ENCODE measurements at places on chromosomes 2 and 18. TPM values are rescaled to one million over a fixed set of nuclear protein-coding genes. Genes with fewer than 3 reads are reported as not detected.

GRCh38 chr18:2981212-2981728 lies 31.7 kb downstream of the LPIN2 start:
- DNase-seq, result no peak

DNA sequence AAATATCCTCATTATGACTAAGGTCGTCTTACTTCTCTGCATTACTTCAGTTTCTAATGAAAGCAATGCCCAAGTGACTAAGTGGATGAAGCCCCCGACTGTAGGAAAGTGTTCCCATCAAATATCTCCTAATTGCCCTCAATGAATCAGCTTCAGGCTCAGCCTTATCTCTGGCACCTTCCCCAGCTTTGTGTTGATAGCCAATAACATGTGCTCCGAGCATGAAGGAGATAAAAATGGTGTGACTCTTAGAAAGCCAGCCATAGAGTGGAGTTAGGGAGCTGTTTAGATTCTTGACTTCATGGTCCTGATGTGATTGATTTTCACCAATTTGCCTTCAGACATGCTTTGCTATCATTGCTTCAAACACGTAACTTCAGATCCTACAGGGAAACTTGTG lies 339.2 kb upstream of the NRP2 start:
- DNase-seq, result no peak

- DNase-seq, result no peak
Measured at GRCh38 chr2:132980304-132980703, 310.3 kb upstream of the LYPD1 start.

- no peak for DNase-seq
Measured at GRCh38 chr2:169291517-169291916, 70.8 kb downstream of the LRP2 start.

- DNase-seq, result no peak
Measured at GRCh38 chr2:62814123-62814522, 108.6 kb downstream of the EHBP1 start.

- DNase-seq, result no peak
Measured at GRCh38 chr18:68714366-68714711, 569 bp downstream of the TMX3 start.

- no peak for DNase-seq
Measured at GRCh38 chr2:229861431-229861830, 60.4 kb downstream of the TRIP12 start.

DNA sequence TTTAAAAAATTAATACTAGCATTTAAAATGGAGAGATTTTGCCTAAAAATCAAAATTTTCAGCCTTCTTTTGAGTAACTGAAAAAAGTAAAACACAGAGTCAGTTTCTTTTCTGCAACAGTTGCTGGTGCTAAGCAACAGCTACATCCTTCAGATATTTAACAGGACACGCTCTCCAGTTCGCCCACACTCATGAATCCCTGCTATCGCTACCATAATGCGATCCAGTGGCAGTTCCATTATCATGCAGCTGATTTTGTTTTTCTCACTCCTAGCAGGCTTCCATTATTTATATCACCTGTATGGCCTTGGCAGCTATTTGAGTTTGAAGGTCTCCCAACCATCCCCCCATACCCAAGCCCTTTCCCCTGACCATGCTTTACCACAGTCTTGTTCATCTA lies 93.1 kb upstream of the NCKAP5 start:
- no peak for DNase-seq

DNA sequence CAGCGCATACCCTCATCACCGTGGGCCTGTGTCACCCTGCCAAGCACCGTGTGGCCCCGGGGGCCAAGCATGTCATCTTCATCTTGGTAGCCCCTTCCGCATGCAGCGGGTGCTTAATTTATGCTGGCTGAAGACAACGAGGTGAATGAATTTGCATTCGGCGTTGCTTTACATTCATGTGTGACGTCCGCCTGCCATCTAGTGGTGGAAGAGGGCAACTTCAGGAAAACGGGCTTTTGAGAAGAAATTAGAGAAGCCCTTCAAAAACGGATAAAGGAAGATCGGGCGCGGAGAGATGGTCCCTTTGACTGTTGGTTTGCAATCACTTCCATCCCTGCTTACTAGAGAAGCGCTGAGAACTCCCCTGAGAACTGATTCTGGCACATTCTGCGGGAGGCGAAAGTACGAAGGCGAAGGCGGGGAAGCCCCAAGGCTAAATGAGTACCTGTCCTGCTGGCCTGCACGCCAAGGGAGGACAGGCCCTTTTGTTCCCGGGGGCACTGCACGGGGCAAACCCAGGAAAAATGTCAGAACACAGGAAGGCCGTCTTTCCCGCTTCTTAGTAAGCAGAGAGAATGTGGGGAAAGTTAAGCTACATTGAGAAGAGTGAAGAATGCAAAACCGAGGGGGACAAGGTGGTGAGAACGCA lies 145.9 kb downstream of the ZNF516 start:
- peak; percentile 67 for DNase-seq

- DNase-seq, result no peak
Measured at GRCh38 chr2:46679761-46680160, 200.4 kb downstream of the TMEM247 start.

DNA sequence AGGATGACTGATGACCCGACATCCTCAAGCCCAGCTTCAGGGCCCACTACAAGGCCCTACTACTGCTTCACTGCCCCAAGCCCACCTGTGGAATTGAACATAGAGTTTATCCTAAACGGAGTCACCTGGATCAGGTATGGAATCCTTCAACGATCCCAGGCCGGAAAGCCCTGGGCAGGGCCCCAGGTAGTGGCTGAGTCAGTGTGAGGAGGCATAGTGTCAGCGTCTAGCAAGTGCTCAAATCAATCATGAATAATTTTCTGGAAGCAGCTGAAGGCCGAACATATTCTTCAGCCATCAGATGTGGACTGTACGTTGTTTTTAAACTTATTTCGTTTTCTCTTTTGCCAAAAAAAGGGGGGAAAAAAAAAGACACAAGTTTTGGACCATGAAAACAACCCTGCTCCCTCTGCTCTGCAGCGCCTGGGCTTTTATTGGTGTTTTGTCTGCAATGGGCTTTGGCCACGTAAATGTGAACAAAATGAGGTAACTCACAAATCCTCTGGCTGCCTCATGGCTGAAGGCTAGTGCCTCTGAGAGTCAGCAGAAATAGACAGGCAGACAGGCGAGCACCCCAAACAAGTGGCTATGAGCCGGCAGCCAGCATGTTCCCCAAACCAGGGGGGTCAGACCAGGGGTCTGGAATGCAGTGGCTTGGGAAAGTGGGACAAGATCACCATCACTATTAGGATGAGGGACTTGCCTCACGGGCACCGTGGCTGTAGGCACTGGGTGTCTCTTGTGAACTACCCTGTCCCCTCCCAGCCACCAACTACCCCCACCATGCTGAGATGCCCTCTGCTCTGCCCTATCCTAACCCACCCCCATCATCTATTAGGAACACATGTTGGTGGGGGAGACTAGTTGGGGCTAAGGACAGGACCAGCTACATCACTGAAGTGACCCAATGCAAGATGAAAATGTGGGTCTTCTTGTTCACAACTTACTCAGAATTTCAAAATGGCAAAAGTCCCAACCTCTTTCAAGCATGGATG lies 51.4 kb downstream of the TTC32 start:
- no peak for DNase-seq

DNA sequence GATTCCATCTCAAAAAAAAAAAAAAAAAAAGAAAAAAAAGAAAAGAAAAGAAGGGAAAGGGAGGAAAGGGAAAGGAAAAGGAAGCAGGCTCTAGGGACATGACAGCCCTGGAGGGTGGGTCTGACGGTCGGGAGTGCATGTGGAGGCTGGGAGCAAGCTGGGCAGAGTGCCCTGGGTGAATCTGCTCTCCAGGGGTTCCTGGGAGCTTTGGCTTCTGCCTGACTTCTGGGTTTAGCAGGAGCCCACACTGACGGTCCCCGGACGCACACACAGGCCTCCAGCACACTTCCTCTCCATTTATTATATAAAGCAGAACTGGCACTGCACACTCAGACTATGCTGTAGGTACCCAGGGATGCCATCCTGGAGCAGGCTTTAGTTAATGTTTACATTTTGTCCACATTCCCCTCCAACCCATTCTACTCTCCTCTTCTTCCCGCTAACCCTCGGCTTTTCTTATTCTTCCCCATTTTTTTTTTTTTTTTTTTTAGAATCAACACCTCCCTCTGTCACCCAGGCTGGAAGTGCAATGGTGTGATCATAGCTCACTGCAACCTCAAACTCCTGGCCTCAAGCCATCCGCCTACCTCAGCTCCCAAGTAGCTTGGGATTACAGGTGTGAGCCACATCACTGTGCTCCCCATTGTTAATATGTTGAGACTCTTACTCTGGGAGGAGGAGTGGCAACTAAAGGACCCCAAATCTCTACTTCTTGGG lies 151.1 kb upstream of the SLC1A4 start:
- DNase-seq, result no peak

DNA sequence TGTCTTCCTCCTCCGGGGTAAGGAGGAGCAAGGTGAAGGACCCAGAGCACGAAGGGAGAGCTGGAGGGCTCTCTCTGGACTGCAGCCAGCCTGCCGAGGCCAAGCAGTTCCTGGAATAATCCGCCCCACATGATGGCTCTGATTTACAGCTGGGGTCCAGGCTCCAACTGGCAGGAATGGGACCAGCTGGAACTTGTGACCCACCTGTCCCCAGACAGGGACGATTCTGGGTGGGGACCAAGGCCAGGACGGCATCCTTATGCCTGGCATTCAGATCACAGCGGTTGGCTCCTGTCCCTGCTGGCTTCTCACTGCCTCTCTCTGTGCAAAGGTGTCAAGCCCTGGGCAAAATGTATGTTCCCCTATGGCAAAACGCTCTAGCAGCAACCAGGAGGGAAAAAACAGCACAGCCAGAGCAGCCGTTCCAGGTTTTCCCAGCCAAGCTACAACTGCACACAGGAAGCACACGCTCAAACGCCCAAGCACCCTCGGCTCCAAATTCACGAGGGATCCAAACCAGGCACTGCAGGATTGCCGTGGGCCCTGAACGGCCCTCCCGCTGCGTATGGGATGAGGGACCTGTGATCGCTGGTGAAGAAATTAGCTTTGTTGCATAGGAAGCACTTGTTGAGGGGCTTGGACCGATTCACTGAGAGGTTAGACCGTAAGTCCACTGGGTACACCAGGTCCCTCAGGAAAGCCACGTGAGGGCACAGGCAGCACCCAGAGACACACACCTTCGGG lies 35.8 kb downstream of the FAM178B start:
- no peak for DNase-seq

DNA sequence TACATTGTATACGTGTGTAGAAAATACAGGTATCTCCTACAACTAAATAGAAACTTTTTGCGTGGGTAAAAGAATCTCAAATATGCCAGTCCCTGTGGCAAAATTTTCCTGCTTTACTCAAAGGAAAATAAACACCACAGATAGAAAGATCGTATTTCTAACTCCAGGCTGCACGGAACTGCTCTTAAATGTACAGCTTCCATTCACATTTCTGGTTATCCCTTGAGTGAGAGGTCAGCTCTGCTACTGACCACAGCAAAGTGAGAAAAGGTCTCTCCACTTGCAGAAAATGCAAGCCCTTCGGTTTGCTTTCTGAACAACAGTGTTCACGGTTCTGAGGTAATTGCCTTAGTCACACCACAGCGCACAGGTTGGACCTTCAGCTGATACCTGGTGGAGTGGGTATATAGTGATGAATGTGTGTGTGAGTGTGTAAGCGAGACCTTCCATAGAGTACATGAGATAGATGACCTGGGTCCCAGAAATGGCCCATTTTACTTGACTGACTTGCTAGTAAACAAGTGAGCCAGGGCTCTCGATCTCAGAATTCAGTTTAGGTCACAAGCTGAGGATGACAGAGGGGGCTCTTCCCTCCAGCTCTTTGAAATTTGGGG lies 52.1 kb downstream of the ALPK2 start:
- no peak for DNase-seq

DNA sequence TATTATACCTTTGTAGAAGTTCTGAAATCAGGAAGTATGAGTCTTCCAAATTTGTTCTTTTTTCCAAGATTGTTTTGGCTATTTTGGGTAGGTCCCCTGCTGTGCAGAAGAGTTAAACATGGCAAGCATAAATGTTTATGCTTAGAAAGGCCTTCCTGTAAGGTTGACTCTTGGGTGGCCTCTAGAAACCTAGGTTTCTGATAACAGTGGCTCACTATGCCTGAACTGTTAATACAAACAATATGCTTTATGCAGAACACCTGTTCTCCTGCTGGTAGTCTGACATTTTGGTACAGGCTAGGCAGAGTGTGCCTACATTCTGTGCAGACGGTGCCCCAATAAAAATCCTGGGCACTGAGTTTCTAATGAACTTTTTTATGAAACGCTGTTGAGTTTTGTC lies 10.1 kb downstream of the PTPN18 start:
- no peak for DNase-seq

GRCh38 chr2:198652461-198652860 lies 805.3 kb downstream of the SATB2 start:
- DNase-seq, result no peak

GRCh38 chr2:201980389-201980821 lies 53.2 kb upstream of the FZD7 start:
- DNase-seq, result no peak

DNA sequence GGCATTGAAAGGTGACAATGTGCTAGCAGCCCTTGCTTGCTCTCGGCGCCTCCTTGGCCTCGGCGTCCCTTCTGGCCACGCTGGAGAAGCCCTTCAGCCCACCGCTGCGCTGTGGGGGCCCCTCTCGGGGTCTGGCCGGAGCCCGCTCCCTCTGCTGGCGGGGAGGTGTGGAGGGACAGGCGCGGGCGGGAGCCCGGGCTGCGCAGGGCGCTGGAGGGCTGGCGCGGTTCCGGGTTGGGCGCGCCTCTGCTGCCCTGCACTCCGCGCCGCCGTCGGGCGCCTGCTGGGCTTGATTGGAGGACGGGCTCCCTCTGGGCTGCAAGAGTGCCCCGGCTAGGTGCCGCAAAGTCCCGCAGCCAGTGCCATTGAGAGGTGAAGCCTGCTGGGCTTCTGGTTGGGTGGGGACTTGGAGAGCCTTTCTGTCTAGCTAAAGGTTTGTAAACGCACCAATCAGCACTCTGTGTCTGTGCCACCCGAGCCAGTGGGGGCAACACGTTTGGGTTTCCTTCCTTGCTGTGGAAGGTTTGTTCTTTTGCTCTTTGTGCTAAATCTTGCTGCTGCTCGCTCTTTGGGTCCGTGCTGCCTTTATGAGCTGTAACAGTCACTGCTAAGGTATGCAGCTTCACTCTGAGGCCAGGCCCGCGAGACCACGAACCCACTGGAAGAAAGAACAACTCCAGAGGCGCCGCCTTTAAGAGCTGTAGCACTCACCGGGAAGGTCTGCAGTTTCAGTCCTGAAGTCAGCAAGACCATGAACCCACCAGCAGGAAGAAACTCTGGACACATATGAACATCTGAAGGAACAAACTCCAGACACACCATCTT lies 14.8 kb upstream of the IMP4 start:
- no peak for DNase-seq

GRCh38 chr2:134783912-134784311 lies 54.5 kb upstream of the ACMSD start:
- no peak for DNase-seq

The EIPR1 gene
- 25.2 TPM for polyA plus RNA-seq

The TRIM54 gene
- polyA plus RNA-seq, result 3.6 TPM

The HRH4 gene
- polyA plus RNA-seq, result not detected

The CGREF1 gene
- 5.3 TPM for polyA plus RNA-seq

The TMEM37 gene
- polyA plus RNA-seq, result 45.0 TPM

The FASTKD1 gene
- polyA plus RNA-seq, result 31.6 TPM

The ZNF513 gene
- polyA plus RNA-seq, result 16.9 TPM

The MAP3K19 gene
- polyA plus RNA-seq, result 0.58 TPM

The VWC2L gene
- polyA plus RNA-seq, result 0.07 TPM

The STARD7 gene
- 141 TPM for polyA plus RNA-seq

The FIGN gene
- polyA plus RNA-seq, result 9.5 TPM

The DPP4 gene
- 139 TPM for polyA plus RNA-seq

Data from right renal cortex interstitium (tissue), 3 donors.